Heart left ventricle (tissue), 16 donors: ENCODE measurements at places on chromosomes 6 and 20.

GRCh38 chr6:25181923-25182322, 97.3 kb upstream of the CARMIL1 start:
- no peak for DNase-seq

GRCh38 chr20:63957004-63957689, 931 bp upstream of the UCKL1 start:
- peak; percentile 78 for DNase-seq

DNA sequence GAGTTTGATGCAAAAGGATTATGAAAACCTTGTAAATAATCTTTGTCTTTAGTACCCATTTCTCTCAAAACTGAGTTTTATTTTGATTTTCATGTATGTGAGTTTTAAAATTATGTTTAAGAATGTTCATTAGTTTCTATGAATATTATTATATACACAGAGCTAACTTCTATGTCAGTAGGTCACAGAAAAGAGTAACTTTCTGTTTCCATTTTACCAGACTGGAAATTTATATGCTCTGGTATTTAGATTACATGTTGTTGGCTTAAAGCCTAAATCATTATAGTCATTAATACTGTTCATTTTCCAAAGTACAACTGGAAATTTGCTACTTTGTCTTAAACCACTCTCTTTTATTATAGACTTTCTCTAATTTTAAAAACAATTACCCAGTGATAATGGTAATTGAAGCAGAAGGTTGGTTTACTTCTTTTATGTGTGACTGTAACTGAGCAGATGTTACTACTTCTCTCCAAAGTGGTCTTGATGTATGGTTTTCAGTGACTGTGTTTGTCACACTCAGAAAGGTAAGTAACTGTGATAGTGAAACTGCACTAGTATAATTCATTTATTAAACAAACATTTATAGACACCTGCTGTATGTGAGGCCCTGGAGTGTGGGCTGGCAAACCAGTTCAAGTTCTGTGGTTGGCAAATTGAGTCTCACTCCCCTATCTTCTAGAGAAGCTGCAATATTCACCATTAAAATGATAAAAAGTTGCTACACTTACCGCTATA, 13.2 kb downstream of the CRYBG1 start:
- DNase-seq, result no peak

DNA sequence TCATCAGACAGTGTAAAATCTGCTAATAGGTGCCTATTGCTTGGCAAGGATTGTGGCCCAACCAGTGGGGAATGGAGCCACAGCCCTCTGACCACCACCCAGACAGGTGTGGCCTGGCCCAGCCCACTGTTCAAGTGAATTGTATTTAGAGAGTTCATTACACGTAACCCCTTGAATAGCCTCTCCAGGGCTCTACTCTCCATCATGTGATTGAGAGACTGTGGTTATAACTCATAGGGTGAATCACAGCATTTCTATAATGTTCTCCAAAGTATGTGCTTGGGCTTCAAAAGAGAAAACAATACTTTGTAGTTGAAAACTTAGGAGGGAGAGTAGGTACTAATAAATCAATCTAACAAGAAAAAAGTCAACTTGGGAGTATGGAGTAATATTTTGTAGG, 38.4 kb downstream of the ALDH8A1 start:
- DNase-seq, result no peak

DNA sequence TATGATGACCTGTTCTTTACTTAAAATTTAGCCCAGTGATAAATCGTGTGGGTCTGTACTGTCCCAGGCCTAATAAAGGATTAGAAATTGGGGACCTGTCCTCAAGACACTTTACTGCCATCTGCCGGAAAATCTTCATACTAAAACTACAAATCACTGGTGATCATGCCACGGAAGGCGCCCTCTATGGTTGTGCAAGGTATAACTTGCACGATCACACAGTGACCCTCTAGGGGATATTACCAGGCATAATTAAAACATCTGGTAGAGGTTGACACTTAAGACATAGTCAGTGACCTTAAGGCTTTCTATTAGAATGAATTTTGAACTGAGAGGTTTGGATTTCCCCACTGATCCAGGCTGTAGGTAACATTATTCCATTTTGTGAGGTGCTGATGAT, 172.6 kb downstream of the BMP2 start:
- no peak for DNase-seq

- DNase-seq, result no peak
Observed at GRCh38 chr20:17859616-17860232, 108.9 kb downstream of the SNX5 start.
